ENCODE measurements at places on chromosomes 5 and 9.

DNA sequence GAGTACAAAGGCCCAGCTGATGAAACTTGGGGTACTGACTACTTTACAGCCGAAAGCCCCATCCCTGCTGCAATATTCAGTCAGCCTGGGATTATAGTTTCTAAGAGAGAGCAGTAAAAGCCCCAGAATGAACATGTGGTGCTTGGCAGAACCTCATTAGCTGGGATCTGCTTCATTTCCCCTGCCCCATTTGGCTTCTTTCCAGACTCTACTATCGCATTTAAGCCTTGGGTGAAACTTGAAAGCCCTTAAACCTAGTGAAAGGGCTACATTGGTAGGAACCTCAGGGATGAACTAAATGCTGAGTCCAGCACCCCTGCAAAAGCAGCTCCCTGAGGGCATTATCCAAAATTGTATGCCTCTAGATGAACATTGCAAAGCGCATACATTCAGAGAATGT lies 631.1 kb downstream of the ACTL7B start:
- DNase-seq: no peak

- peak; percentile 92 for DNase-seq
These were observed 42.1 kb upstream of the MAST4 start for GRCh38 chr5:66553916-66554575.

GRCh38 chr5:116153687-116154174 lies 68.9 kb downstream of the COMMD10 start:
- no peak for DNase-seq

DNA sequence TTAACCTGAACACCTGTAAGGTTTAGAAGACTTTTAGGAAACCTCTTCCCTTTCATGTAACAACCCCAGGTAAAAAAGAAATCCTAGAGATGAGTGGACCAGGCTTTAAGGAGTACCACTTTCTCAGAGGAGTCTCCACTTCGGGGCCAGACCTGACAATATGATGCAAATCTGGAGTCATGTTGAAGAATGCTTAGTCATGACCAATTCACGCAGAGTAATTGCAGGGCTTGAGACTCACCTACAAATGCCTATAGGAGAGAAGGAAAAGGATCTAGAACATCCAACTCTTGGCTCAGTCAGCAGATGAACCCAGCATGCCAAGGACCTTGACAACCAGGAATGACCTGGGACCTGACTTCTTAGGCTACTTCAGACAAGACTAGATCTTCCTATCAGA lies 235.4 kb downstream of the DOCK8 start:
- peak; percentile 50 for DNase-seq

DNA sequence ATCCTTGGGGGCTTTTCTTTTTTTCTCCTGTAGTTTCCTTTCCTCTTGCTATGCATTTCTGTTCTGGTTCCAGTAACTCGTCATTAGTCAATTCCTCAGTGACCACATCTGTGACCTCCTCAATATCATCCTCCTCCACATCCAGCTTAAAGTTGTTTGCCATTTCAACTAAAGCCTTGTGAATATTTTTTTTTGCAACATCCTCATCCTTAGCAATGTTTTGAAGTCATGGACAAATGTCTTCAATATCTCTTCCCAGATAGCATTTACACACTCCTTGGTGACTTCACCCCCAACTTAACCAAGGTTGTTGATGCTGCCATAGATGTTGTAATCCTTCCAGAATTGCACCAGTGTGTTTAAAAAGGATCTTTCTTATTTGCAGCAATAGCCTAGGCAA lies 14.7 kb upstream of the ADRB2 start:
- no peak for DNase-seq

- DNase-seq: no peak
These were observed 37.1 kb upstream of the NR3C1 start for GRCh38 chr5:143440448-143441115.

DNA sequence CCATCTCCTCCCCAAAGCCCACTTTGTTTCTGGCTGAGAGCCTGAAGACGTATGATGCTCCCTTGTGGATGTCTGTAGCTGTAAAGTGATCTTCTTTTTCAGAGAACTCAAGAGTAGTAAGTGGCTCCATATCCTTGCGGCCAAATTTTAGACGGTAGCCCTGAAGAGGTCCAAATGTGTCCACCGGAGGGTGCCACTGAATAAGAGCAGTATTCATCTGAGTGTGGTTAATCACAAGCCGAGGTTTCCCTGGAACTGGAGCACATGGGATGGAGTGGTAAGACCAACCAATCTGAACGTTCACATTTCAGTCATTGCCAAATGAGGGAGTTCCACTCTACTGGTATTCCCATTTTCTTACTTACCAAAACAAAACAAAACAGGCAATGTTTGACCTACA lies 686.5 kb upstream of the DMAC1 start:
- peak; percentile 60 for DNase-seq

DNA sequence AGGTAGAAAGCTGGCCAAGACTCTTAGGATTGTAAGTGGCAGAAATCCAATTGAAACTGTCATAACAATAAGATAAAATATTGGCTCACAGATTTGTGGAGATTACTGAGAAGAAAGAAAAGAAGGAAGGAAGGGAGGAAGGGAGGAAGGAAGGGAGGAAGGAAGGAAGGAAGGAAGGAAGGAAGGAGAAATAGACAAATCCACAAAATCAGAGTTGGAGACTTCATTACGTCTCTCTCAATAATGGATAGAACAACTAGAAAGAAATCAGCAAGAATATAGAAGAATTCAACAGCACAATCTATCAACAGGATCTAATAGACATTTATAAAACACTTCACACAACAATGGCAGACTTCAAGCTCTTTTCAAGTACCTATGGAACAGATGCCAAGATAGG lies 17.9 kb upstream of the PAM start:
- no peak for DNase-seq

- DNase-seq: no peak
These were observed 310.4 kb upstream of the ZNF608 start for GRCh38 chr5:125056671-125057485.

DNA sequence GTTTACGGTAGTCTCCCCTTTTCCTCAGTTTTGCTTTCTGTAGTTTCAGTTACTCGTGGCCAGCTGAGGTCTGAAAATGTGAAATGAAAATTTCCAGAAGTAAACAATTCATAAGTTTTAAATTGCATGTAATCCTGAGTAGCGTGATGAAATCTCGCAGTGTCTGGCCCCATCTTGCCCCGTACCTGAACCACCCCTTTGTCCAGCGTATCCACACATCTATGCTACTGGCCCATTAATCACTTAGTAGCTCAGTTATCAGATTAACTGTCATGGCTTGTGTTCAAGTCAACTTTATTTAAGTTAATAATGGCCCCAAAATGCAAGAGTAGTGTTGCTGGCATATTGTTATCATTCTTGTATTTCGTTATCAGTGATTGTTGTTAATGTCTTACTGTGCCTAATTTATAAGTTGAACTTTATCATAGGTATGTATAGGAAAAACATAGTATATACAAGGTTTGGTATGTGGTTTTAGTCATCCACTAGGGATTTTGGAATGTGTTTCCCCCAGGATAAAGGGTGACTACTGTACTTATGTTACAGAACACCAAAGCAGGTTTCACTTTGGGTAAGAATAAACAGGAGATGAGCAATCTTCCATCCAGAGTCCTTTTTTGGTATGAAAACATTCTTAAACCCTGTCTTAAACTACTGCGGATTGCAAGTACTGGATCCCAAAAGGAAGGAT lies 118.4 kb upstream of the KCNN2 start:
- DNase-seq: no peak

GRCh38 chr5:149748471-149749094 lies 18.5 kb downstream of the PPARGC1B start:
- DNase-seq: no peak

DNA sequence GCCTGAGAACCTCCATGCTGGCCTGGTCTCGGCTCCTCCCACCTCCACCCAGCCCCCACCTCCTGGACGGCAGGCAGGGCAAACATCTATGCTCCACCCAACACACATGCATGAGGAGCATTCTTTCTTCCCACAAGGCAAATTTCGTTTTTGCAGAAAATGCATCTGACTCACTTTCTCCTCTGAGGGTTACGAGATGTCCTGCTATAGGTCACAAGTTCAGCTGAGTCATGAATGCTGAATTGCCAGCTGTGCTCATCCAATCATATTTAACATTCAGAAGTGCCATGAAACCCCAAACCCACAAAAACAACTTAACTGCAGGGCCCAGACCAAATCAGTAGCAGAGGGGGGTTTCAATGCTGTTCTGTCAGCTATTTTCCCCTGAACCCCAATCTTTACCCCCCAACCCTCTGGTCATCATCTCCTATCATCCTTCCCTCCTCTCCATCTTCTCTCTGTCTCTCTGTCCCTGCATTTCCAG lies 39.0 kb upstream of the OSMR start:
- peak; percentile 81 for DNase-seq

DNA sequence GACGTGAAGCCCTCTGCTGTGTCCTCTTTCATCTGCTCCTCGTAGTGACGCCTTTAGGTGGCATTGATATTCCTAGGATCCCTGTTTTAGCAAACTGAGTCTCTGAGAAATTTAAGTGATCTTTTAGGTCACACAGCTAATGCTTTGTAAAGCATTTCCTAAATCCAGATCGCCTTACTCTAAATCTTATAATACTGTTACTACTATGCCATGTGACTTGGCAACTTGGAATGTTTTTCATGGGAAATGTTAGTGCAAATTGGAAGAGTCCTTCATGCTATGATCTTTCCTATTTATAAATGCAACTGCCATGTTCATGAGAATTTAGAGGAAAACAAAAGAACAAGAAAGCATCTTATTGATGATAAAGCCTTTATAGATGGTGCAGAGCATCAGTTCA lies 212.2 kb downstream of the TRIO start:
- DNase-seq: no peak

DNA sequence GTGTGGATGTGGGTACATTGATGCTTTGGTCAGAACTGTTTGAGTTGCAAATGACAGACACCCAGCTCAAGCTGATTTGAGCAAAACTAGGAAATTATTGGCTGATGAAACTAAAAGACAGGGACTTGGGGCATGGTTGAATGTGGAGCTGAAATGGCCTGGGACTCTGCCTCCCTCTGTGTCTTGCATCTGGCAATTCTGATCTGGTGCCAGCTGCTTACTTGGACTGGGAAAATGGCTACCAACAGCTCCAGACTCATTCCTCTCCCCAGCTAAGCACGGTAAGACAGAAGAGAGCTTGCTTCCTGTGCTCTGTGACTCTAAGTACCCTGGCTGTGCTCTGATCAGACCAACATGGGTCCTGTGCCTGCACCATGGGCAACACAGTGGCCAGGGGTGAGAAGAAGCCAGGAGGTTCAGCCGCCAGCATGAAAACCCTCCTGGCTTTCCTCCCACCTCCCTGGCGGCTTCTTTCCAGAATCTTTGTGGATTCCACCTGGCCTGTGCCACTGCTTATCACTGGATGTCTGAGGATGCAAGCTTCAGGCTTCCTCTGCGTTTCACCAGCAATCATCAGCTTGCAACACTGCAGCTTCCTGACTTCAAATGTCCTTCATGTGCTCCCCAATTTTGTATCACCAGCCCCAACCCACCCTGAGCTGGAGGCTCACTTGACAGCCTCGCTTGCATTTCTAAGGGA lies 44.1 kb downstream of the C5orf15 start:
- no peak for DNase-seq

- no peak for DNase-seq
These were observed 16.0 kb downstream of the SH3PXD2B start for GRCh38 chr5:172438319-172438668.

GRCh38 chr9:115198001-115198400 lies 80.0 kb upstream of the TNC start:
- DNase-seq: peak; percentile 85

- DNase-seq: no peak
These were observed 157.9 kb downstream of the RNF180 start for GRCh38 chr5:64323591-64323990.

DNA sequence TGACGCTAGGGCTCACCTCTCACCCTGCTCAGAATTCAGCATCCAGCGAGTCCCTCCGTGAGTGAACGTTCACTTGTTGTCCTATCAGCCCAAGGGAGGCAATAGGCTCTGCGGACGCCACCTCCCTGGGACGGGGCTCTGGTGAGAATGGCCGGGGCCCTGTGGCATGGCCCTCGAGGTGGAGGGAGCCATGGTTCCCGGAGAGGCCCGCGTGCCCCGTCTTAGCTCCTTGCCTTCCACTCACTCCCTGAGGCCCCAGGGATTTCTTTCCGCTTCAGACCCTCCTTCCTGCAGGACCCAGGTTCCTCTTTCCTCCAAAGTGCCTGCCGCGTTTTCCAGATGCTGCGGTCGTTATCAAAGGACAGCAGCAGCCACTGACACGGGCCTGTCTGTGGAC lies 21.5 kb downstream of the EXOC3 start:
- no peak for DNase-seq

DNA sequence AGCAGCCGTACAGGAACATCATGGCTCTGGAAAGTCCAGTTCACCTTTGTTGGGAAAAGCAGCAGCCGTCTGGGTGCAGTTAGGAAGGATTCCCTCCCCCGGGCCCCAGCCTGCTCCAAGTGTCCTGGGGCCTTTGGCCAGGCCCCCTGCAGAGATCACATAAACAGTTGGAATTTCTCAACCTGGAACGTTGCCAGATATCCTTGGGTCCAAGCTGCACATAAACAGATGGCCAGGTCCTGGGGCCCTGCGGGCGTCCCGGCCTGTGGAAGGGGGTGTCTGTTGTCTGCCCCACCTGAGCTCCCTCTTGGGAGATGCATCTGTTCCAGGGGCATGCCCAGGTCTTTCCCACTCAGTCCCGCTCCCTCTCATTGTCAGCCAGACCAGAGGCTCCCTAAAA lies 92.7 kb downstream of the COL5A1 start:
- DNase-seq: no peak

DNA sequence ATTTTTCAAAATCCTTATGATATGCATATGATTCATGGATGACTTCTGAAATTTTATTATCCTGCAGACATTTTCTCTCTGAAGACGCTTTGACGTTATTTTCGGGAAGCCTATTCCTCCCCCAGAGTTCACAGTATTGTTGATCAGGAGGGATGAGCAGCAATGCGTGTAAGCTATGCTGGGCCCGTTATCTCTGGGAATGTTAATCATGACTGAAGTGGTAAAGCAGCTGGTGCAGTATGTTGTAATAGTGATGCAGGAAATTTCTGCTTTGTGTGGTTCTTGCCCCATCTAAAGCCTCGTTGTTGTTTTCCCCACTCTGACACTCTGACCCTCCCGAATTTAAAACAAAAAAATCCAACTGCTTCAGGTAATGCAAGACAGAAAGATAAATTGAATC lies 1797.8 kb upstream of the WWC1 start:
- peak; percentile 2 for DNase-seq

GRCh38 chr5:52983731-52984636 lies 5.2 kb upstream of the ITGA2 start:
- peak; percentile 56 for DNase-seq

Data from kidney tubule cell (primary cell).